Stimulated activated CD4-positive, alpha-beta T cell treated with anti-CD3 and anti-CD28 coated beads, Interleukin-15, amount 100 ng/mL, for 1 hour (primary cell): ENCODE measurements at places on chromosomes 4 and X.

GRCh38 chr4:153096344-153096743 lies 107.9 kb upstream of the TRIM2 start:
- DNase-seq: no peak

- DNase-seq: no peak
Measured at GRCh38 chrX:14010566-14010965, 19.1 kb downstream of the GEMIN8 start.

- DNase-seq: no peak
Measured at GRCh38 chr4:94356444-94356843, 13.8 kb upstream of the HPGDS start.

- no peak for DNase-seq
Measured at GRCh38 chrX:10972706-10973105, 138.4 kb upstream of the HCCS start.

GRCh38 chr4:158065176-158065575 lies 107.6 kb downstream of the GASK1B start:
- DNase-seq: no peak

GRCh38 chr4:33453916-33454315 lies 2733.7 kb downstream of the PCDH7 start:
- DNase-seq: no peak

DNA sequence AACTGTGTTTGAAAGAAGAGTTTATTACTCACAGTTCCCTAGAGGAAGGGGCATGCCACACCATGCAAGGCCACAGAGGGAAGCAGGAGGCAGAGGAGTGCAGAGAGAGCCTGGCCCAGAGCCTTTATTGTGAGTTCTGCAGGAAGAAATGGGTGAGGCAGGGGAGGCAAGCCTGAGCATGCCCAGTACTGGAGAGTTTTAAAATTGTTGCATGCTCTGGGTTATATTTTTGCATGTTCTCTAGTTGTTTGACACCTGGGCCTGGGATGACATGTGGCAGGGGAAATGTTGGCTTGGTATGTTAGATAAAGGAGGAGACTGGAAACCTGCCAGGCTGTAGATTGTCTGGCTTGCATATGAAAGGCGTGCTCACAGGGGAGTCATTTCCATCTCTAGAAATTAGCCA lies 19.7 kb upstream of the CRMP1 start:
- no peak for DNase-seq

- no peak for DNase-seq
Measured at GRCh38 chr4:3639613-3640586, 107.7 kb upstream of the LRPAP1 start.

GRCh38 chr4:182717788-182718583 lies 199.2 kb downstream of the DCTD start:
- no peak for DNase-seq

DNA sequence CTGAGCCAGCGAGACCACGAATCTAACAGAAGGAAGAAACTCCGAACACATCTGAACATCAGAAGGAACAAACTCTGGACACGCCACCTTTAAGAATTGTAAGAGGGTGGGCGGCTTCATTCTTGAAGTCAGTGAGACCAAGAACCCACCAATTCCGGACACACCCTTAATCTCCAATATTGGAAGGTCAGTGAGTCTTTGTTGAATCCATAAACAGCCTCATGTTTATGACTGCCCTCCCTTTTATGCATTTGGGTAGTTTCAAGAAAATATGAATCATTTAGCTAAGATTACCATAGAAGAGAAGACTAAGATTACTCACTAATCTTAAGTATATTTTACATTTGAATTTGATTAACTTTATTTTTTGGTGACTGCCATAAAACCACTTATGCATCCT lies 48.5 kb downstream of the VCX2 start:
- no peak for DNase-seq

- no peak for DNase-seq
Measured at GRCh38 chrX:29299684-29300083, 712.4 kb downstream of the IL1RAPL1 start.
